ENCODE measurements at places on chromosomes 6 and 20. TPM values are rescaled to one million over a fixed set of nuclear protein-coding genes. Genes with fewer than 3 reads are reported as not detected.

Gene TCP11
- total RNA-seq, result not detected

Gene AKAP12
- total RNA-seq, result 0.20 TPM

Gene RSPO4
- total RNA-seq, result not detected

Gene ESF1
- total RNA-seq, result 8.3 TPM

Gene FAM217A
- not detected for total RNA-seq

Gene ZNF334
- total RNA-seq, result 0.27 TPM

Gene TMEM151B
- not detected for total RNA-seq

Gene TUBB1
- total RNA-seq, result 483 TPM

Gene CST2
- total RNA-seq, result not detected

Gene PAK5
- total RNA-seq, result not detected

Gene ADTRP
- total RNA-seq, result 43.4 TPM

Gene SNHG17
- 99.4 TPM for total RNA-seq

Gene GSTA2
- not detected for total RNA-seq

Gene SPTLC3
- 0.44 TPM for total RNA-seq

Gene SLC32A1
- not detected for total RNA-seq

Gene GINS1
- 0.39 TPM for total RNA-seq

Gene SLC17A9
- total RNA-seq, result 0.89 TPM

Gene GSTA1
- total RNA-seq, result 0.63 TPM

Gene WFDC2
- 0.96 TPM for total RNA-seq

Gene LCA5
- total RNA-seq, result 0.08 TPM

Gene GPLD1
- 0.21 TPM for total RNA-seq

Gene SLPI
- not detected for total RNA-seq

Gene WDR46
- 38.6 TPM for total RNA-seq

Gene FRMD1
- total RNA-seq, result not detected

Gene ZKSCAN4
- 1.1 TPM for total RNA-seq

Gene DNMT3B
- 0.30 TPM for total RNA-seq

Data from T-helper 17 cell (primary cell).